Umbilical cord (tissue), 2 donors: ENCODE measurements at places on chromosomes 1 and 21.

DNA sequence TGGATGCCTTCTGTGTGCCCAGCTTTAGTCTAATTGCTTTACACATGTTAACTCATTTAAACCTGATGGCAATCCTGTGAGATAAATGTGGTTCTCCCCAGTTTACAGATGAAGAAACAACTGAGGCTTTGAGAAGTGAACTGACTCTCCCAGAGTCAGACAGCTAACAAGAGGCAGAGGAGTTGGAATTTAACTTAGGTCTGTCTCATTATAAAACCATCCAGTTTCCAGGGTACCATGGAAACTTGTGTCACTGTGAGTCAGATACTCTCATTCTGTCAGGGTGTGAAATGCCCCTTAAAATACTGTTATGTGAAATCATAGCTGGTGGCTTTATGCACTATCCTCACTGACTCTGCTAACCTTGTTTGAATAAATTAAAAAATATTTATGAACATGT is 206.6 kb downstream of the PBX1 start:
- DNase-seq, result peak; percentile 57

GRCh38 chr21:25501996-25502665 is 105.2 kb downstream of the MRPL39 start:
- DNase-seq, result peak; percentile 2

- DNase-seq, result no peak
Measured at GRCh38 chr1:30043256-30043655, 680.1 kb downstream of the MATN1 start.

DNA sequence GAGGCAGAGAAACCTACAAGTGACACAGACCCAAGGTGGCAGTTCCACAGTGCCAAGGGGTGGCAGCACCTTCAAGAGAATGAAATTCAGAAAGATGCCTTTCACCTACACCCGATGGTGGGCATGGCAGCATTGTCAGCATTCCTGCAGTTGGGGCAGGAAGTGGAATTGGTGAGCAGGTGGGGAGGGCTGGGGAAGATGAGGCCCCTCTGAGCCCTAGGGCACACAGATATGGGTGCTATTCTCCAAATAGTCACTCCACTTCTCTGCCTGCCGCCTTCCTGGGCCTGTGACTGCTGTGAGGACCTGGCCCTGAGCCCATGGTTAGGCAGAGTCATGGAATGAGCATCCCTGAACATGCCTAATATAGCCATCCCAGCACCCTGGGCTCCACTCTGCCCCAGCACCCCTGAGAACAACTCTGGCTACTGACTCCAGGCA is 8.3 kb downstream of the SHISA4 start:
- no peak for DNase-seq

DNA sequence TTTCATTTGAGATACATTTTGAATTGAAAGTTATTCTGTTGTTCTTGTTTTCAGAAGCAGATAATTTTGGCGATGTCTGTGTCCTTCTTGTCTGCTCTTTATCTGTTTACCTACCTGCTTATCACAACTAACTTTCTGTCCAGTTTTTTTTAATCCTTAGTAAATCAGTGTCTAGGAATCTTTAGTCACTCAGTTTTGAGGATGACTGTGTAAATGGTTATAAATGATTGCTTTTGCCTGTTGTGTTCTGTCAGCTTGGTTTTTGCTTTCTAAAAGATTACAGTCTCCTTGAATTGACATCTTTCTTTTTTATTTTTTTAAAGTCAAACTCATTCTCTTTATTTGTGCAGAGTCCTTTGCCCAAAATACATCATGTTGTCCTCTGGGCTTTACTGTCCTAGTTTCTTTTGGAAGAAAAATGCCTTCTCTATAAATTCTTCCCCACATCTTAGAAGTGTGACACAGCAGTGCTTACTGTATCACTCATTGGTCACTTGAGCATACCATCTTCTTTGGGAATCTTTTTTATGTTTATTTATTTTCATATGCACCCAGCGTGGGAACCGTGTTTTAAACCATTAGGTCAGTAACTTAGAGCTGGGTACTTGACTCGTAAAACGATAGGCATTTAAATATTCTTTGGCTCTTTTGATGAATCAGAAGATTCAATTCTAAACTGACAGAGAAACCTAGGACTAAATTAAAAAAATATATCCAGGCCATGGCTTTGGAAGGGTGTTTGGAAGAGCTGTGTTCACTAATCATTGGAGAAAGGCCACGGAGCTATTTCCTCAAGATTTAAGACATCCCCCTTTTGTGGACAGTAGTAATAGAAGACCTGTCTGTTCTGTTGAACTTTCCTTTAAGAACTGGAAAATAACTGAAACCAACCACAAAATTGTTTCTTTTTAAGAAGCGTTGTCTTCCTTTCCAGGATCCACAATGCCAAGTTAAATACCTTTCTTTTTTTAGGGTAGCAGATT is 20.9 kb downstream of the LAMC1 start:
- peak; percentile 38 for DNase-seq

DNA sequence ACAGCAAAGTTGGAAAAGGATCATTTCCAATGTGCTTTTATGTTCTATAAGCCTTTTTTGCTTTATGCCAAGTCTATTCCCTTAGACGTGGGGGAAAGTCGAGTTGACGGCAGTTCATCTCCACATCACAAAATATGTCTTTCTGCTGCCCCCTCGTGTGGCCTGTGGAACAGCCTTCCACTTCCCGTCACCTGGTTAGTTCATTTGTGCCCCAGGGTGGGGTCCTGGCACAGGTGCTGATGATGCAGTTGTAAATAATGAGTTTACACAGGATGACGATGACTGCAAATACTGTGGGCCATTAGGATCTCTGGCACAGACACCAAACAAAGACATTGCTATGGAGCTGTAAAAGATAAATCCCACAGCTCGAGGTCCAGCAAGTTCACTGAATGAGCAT is 10.0 kb upstream of the OTUD3 start:
- no peak for DNase-seq

DNA sequence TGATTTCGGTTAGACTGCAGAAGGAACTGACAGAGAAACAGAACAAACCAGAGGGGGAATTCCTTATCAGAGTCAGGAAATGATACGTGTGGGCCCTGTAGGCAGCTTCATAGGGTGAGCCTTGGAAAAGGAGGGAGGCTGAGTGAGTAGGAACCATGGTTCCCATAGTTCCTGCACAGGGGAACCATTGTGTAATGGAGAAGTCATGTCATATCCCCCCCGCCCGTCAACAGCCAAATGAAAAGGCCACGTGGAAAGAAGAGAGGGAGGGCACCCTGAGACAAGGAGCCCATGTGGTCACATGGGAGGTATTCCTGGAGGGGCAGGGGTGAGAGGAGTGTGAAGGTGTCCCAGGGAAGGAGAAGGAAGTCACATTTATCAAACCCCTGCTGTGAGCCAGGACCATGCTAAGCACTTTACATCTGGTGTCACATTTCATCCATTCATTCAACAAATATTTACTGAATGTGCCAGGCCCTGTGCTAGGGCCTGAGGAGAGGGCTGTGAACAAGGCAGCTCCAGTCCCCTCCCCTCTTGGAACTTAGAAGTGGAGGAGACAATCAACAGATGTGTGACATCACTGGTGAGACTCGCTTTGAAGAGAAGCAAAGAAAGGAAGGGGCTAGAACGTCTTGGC is 15.7 kb upstream of the FGR start:
- peak; percentile 56 for DNase-seq

DNA sequence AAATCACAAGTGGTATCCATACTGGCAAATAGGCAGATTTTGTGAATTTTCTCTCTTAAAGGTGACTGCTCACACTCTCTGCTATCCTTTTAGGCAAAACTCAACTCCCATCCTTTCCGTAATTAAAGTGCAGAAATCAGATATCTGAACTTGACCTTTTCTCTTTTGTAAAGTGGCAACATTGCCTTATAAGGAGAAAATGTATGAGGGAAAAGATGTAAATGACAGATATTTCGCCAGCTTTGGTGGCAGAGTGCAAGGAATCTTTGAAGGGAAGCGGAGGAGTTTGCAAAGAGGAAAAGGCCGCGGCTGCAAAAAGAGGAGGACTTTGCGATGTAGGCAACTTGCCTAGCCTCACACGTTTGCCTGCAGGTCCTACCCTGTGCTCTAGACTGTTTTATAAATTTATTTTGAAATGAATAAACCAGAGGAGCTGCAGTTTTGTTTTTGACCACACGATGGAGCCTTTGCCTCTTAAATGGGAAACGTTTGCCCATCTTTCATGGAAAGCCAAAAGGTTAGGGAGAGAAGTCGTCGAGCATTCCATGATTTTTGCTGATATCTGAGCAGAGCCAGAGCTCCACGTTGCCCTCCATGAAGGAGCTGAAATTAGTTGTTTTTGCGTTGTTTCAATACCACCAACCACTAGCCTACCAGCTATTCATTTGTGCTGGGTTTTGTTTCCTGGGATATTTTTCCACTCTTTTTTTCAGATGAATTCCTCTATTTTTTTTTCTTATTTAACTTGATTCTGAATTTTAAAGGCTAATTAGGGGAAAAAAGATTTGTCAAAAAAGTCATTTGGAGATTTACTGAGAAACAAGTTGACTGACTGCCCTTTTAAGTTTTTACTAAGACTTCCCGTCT is 242.3 kb downstream of the LMX1A start:
- peak; percentile 63 for DNase-seq

DNA sequence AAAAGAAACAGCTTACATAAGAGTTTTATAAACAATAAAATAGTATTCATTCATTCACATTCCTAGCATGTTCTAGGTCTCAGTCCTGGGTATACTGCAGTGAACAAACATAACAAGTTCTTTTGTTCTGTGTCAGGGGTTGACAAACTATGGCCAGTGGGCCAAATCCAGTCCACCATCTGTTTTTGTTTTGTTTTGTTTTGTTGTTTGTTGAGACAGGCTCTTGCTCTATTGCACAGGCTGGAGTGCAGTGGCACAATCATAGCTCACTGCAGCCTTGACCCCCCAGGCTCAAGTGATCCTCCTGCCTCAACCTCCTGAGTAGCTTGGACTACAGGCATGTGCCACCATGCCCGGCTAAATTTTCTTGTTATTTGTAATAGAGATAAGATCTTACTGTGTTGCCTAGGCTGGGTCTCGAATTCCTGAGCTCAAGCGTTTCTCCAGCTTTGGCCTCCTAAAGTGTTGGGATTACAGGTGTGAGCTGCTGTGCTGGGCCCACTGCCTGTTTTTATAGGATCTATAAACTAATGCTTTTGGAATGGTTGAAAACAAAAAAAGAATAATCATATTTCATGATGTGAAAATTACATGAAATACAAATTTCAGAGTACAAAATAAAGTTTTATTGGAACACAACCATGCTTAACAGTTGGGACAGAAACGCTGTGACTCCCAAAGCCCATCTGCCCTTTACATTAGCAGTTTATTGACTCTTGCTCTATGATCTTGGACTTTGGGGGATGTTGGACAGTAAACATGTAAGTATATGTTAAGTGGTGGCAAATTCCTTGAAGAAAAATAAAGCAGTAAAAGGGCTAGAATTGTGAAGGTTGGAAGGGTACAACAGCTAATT is 17.9 kb downstream of the CAPZA1 start:
- no peak for DNase-seq

DNA sequence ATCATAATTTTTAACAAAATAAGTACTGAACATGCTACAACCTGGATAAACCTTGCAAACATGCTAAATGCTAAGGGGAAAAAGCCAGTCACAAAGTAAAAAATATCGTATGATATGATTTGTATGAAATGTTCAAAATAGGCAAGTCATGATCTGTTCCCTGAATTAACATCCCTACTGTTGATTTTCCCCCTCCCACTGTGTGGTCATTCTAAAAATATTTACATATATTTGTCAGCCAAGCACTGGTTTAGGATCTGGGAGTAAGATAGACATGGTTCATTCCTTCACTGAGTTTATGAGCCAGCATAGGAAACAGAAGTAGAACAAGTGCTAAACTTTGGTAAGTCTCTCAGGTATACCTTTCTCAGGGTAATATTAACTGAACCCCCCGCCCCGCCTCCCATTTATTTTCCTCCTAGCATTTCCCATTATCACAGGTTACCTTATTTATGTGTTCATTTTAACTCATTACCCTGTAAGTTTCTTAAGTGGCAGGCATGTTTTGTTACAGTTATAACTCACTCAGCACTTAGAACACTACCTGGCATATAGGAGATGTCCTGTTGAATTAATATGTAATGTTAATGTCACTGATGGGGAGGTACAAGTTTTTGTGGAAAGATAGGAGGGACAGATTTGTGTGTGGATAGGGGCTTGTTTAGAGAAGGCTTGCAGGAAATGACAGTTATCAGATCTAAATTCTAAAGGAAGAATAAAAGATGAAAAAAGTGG is 12.3 kb downstream of the UQCRH start:
- DNase-seq, result no peak

- no peak for DNase-seq
Measured at GRCh38 chr1:168441745-168442144, 102.1 kb downstream of the XCL2 start.

GRCh38 chr1:24919791-24920532 is 10.1 kb downstream of the RUNX3 start:
- no peak for DNase-seq

DNA sequence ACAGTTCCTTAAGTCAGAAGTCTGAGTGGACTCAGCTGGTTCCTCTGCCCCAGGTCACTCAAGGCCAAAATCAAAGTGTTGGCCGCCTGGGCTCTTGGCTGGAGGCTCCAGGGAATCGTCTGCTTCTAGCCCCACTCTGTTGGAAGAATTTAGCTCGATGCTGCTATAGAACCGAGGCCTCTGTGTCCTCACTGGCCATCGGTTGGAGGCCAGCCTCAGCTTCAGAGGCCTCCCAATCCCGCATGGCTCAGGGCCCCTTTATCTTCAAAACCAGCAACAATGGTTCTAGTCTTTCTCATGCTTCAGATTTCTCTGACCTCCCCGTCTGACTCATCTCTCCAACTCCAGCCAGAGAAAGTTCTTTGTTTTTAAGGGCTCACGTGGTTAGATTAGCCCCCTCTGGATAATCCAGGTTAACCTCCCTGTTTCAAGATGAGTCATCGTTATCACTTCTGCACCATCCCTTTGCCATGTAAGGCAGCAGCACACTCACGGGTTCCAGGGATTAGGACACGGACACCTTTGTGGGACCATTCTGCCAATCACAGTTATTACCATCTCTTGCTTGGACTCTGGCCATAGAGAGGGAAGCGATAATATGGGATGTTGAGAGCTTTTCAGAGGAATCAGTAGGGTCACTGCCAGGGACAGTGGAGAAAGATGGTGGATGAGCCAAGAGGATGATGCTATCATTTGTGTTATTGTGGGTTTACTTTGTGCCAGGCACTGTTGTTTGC is 13.6 kb downstream of the FHAD1 start:
- DNase-seq, result peak; percentile 33

DNA sequence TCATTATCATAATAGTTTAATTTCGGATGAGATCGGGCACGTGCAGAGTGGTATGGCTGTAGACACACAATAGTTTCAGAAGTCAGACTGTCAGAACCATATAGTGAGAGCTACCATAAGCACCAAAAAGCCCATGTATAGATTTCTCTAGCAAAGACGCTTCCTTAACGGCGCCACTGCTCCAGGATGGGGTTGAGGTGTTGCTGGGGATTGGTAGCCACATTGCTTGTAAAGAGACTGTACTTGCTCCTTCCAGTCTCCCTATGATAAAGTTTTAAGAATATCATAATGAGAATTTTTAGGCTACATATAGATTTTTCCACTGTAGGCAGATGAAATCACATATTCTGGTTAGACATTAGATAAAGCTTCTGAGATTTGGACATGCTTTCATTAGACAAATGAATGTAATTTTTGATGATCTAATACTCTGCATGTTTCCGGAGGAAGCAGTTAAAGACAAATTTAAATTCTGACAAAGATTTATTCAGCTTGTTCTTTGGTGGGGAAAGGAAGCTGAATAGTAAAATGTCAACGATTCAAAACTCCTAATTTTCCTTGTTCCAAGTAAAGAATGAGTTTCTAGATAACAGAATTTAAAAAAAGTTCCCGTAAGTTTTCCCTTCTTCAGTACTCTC is 77.7 kb downstream of the MAP3K7CL start:
- no peak for DNase-seq

- peak; percentile 42 for DNase-seq
Measured at GRCh38 chr21:37176716-37177115, 90.4 kb downstream of the VPS26C start.

- no peak for DNase-seq
Measured at GRCh38 chr1:61951731-61952580, 209.7 kb downstream of the PATJ start.
